ENCODE measurements at places on chromosomes 7 and 10. TPM values are rescaled to one million over a fixed set of nuclear protein-coding genes. Genes with fewer than 3 reads are reported as not detected.

Gene ITPRID1
- polyA plus RNA-seq = not detected

Gene UPK3B
- polyA plus RNA-seq = not detected

Gene HOXA3
- not detected for polyA plus RNA-seq

Gene PDK4
- 1.4 TPM for polyA plus RNA-seq

Gene MKI67
- 0.18 TPM for polyA plus RNA-seq

Gene TMEM270
- polyA plus RNA-seq = not detected

Gene CC2D2B
- polyA plus RNA-seq = 6.2 TPM

Gene AGMO
- 2.5 TPM for polyA plus RNA-seq

Gene CYP26C1
- not detected for polyA plus RNA-seq

Gene TYW1
- polyA plus RNA-seq = 4.0 TPM

Gene FRMPD2
- 12.8 TPM for polyA plus RNA-seq
